ENCODE measurements at places on chromosomes 2 and 18.
A peak's percentile ranks its signal among the peaks of the same experiment; 100 is the strongest.

GRCh38 chr2:39470580-39470979, 33.5 kb upstream of the MAP4K3 start:
- no peak for DNase-seq

DNA sequence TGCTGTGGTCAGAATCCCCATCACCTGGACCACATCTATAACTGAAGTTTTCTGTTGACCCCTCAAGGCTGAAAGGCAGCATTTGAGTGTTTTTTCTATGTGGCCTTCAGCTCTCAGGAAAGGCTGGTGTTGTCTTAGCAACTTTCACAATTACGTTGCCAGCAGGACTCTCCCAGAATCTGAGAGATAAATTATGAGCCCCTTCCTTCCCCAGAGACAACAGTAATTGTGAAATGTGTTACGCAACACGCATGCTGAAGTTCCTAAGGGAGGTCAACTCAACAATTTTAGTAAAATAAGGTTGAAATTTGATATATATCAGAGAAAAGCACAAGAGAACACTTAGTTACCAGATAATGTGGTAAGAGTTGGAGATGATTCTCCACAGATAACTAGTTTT, 216.5 kb upstream of the SLC8A1 start:
- peak; percentile 76 for DNase-seq

GRCh38 chr2:241211276-241211675, 22.8 kb downstream of the ANO7 start:
- no peak for DNase-seq

DNA sequence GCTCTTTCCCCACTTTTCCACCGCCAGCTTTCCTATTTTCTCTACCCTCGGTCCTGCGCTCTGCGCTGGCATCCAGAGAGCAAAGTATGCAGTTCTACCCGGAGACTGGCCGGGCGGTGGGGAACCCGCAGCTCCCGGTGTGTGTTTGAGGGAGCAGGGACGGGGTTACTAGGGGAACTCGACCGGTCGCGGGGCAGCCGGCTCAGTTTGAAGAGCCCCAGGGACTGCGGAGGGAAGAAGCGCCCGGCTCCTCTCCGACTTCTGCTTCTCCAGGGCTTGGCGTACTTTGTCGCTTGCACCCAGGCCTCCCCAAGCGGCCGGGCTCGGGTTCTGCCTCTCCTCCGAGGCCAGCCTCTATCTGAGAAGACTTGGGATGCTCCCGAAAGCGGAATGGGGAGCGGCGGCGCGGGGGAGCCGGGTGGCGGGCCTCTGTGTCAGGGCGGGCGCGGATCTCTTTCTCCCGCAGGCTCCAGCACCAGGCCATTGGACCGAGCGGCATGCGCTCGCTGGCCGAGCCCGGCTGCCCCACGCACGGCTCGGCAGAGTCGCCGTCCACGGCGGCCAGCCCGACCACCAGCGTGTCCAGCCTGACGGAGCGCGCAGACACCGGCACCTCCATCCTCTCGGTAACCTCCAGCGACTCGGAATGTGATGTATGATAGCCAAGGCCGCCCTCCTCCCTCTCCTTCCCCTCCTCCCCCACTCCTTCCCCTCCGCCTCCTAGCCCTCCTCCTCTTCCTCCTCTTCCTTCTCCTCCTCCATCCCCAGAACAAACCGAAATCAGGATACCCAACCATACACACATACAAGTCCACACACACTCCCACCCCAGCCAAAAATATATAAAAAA, 2.8 kb downstream of the SIX3 start:
- peak; percentile 32 for DNase-seq

- DNase-seq, result no peak
Observed at GRCh38 chr18:7766346-7766745, 199.2 kb downstream of the PTPRM start.

DNA sequence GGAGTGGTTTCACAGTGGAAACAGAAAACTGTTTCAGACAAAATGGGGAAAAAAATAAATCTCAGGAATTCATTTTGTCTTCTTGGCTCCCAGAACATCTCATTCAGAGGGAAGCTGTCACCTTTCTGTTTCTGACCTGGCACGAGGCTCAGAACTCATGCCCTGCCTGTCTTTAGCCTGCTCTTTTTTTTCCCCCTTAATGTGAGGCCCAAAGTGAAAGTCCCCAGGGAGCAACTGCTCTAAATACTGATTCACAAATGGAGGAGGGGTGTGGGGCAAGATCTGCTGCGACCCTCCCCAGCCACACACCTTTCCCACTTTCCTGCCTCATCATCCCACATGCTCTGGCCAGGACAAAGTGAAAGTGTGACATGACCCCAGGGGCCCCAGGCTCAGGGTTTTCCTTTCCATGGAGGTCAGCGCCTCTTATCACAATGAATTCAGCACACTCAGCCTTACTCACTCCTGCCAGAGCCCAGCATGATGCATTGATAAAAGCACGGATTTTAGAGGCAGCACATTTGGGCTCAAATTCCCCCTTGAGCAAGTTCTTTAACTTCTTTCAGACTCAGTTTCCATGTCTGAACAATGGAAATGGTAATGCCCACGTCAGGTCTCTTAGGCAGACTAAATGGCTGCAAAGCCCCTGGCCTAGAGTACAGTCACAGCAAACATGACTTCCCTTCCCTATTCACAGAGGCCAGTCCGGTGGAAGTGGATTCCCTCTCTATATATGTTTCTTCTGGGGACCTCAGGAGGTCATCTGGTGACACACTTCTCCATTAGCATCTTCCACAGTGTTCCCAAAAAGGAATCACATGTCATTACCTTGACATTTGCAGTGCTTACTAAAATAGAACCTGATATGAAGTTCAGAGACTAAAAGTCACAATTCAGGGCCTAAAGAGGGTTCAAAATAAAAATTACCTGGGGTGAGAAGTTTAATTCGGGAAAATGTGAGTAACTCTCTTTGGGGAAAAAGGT, 55.3 kb upstream of the TMEM163 start:
- DNase-seq, result no peak

- no peak for DNase-seq
Observed at GRCh38 chr18:73880387-73880786, 267.2 kb downstream of the FBXO15 start.

GRCh38 chr18:63105636-63106316, 213.8 kb downstream of the BCL2 start:
- no peak for DNase-seq

DNA sequence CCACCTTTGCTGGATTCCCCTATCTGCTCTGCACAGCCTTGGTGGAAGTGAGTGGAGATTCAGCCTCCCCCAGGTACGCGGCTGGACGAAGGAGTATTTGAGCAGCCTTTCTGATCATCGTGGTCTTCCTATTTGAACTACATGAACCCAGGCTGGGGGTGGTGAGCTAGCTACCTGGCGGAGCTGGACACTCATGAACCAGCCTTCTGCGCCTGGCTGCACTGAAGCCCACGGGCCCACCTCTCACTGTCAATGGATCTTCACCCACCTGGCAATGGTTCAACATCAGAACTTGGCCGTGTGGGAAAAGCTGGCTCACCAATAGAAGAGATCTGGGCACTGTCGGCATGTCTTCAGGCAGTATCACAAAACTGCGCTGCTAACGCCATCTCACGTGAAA, 35.4 kb downstream of the ANKMY1 start:
- DNase-seq, result no peak

DNA sequence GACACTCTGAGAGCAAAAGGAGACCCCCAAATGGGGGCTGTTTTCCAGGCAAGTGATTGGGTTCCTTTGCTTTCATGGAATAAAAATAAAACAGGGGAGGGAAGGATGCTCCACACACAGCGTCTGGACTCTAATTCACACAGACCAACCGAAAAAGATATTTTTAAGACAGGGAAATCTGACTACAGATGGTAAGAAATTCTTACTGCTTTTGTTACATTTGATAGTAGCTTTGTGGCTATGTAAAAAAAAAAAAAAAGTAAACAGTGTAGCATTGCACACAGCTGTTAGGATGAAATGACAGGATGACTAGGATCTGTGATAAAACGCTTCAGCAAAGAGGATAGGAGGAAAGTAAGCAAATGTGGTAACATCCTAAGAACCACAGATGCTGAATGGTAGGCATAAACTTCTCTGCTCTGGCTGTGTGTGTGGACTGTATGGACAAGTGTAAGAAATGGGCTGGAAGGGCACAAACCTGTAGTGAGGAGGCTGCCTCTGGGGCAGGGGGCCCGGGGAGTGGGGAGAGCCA, 207.6 kb downstream of the ANAPC1 start:
- DNase-seq, result no peak

GRCh38 chr2:109259671-109260070, 130.7 kb downstream of the SH3RF3 start:
- DNase-seq, result no peak

Data from suppressor macrophage treated with lipopolysaccharide for 1 hour (primary cell).